Stimulated activated CD8-positive, alpha-beta memory T cell treated with anti-CD3 and anti-CD28 coated beads, Interleukin-2, amount 100 ng/mL, for 48 hours (primary cell): ENCODE measurements at places on chromosomes 5 and 9.

DNA sequence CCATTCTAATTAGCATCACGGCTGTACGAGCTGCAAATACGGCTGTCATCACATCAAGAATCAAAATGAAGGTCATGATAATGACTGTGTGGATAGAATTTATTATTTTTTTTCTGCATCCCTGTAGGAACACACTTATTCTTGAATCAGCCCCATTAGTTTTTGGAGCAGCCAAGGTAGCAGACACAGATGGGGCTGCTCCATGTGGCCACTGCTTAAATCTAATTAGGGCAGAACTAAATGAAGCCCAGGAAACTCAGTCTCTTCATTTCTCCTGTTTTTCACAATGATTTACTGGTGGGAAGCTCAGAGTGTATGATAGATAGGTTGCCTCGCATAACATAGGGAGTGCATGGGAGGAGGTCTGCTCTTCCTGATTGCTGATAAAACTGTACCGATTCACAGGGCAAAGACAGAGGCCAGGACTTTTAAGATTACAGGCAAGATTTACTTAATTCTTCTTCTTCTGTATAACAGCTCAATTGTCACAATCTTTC is 275.5 kb downstream of the GLIS3 start:
- DNase-seq, result no peak

GRCh38 chr5:179235416-179236400 is 109.6 kb downstream of the ADAMTS2 start:
- DNase-seq, result no peak

GRCh38 chr5:57700072-57700471 is 217.5 kb upstream of the ACTBL2 start:
- no peak for DNase-seq

GRCh38 chr9:6938873-6939272 is 181.1 kb downstream of the KDM4C start:
- no peak for DNase-seq

GRCh38 chr5:1101961-1102713 is 9.7 kb downstream of the SLC12A7 start:
- DNase-seq, result no peak
